Epithelial cell of proximal tubule (primary cell): ENCODE measurements at places on chromosomes 1 and 21. TPM values are rescaled to one million over a fixed set of nuclear protein-coding genes. Genes with fewer than 3 reads are reported as not detected.

DNA sequence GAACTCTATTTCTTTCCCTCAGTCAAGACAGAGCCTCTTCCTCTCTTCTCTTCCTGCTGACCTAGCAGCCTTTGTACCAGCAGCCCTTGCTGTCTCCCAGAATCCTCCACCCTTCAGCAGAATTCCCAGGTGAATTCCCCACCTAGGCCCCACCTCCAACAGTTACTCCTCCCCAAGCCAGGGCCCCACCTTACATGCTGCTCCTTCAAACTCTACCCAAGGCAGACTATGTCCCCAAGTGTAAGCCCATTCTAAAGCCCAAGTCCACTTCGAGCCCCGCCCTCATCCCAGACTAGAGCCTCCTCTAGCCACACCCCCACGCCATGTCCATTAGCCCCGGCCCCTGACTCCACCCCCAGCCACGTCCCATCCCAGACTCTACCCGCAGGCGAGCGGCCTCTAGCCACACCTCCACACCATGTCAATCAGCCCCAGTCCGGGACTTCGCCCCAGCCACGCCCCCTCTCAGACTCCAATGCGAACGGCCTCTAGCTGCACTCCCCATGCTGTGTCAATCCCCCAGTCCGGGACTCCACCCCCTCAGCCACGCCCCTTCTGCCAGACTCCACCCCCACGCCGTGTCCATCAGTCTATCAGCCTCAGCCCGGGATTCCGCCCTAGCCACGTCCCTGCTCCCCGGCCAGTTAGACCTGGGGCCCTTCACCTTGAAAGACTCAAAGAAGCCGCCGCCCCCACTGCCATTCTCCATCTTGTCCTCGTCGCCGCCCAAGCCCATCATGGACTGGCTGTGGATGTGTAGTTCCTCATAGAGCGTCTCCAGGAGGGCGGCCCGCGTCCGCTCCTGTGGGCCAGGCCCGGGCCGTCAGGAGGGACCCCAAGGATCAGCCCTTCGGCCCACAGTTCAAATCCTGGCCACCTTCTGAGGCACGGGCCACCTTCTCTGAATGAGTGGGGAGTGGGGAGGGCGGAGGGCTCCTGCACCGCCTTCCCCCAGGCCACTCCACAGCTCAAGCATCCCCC lies 61.3 kb downstream of the RAP1GAP start:
- DNase-seq, result peak; percentile 33

PYGO2 gene
- 16.0 and 23.7 TPM in 2 replicates for total RNA-seq

DNA sequence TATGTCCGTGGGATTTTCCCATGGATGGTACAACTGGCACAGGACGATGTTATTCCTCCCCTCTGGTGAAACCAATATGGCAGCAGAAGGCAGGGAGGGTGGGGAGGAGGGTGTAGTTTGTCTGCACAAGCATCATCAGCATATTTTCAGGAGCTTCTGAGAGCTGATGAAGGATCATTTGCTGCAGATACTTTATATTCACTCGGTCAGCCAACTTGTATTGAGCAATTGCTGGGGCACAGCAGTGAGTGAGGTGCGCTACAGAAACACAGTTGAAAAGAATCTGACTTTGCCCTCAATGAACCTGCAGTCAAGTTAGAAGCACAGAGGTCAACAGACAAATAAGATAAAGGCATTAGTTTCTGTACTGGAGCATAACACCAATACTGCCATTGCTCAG lies 13.0 kb downstream of the PKP1 start:
- no peak for DNase-seq

GRCh38 chr1:147167365-147167764 lies 4.9 kb downstream of the PRKAB2 start:
- peak; percentile 91 for DNase-seq

GRCh38 chr1:174998569-174999215 lies 1.1 kb upstream of the CACYBP start:
- no peak for DNase-seq

GRCh38 chr1:181124291-181124751 lies 35.8 kb downstream of the IER5 start:
- no peak for DNase-seq

DNA sequence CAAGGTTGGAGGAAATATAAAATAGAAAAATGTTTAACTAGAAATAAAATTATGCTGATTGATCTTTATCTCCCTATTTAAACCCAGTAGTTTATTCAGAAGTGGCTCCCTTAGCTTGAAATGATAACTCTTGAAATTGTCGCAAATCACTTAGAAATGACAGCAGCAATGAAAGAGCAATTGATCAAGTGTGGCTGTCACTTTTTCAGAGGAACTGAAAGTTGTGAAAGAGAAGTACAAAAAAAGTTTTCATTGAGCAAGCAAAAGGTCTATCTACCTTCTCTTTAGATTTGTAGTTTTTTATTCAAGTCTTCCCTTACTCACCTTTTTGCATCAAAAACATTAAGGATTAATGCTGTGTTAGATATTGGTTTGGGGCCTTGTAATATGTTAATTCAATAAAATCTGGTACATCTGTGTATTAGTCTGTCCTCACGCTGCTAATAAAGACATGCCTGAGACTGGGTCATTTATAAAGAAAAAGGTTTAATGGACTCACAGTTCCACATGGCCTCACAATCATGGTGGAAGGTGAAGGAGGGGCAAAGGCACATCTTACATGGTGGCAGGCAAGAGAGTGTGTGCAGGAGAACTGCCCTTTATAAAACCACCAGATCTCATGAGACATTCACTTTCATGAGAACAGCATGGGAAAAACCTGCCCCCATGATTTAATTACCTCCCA lies 48.3 kb downstream of the LRRC8C start:
- DNase-seq, result no peak

FRRS1 gene
- 3.1 and 3.3 TPM in 2 replicates for total RNA-seq

GRCh38 chr1:236861560-236862218 lies 66.6 kb downstream of the MTR start:
- DNase-seq, result no peak

- DNase-seq, result no peak
These were observed 73.0 kb upstream of the IFFO2 start for GRCh38 chr1:19029191-19030085.

SEMA6C gene
- total RNA-seq, result 2.2 and 6.0 TPM in 2 replicates
